D341Med (cell line): ENCODE measurements at places on chromosomes 2 and 18.
A peak's percentile ranks its signal among the peaks of the same experiment; 100 is the strongest.

DNA sequence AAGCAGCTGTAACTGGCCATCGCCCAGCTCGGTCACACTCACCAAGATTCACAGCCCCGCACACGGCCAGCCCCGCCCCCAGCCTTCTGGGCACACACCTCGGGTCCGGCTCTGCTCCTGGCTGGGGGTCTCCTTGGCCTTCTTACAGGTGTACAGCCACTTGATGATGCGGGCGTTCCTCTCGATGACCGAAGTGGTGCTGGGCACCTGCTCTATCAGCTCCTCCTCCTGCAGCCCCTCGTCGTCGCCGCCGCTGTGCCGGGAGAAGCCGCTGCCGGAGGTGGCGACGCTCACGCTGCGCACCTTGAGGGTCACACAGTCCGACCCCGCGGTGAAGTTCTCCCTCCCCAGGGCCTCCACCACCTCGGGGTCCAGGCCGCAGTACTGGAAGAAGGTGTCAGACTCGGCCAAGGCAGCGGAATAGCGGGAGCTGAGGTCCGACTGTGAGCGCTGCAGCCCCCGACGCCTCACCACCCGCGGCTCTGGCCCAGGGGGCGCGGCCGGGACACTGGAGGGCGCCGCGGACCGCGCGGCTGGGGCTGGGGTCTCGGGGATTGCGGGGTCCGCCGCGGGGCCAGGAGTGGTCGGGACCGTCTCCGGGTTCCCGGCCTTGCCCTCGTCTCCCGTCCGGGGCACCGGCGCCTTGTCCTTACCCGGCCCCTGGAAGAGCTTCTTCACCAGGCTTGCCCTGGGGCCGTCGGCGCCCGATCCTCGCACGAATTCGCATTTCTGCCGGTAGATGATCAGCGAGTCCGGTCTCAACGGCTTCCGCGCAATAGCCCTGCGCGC lies 769 bp downstream of the FAM110C start:
- peak; percentile 37 for DNase-seq

- no peak for DNase-seq
Measured at GRCh38 chr2:106115250-106115649, 78.9 kb downstream of the UXS1 start.

DNA sequence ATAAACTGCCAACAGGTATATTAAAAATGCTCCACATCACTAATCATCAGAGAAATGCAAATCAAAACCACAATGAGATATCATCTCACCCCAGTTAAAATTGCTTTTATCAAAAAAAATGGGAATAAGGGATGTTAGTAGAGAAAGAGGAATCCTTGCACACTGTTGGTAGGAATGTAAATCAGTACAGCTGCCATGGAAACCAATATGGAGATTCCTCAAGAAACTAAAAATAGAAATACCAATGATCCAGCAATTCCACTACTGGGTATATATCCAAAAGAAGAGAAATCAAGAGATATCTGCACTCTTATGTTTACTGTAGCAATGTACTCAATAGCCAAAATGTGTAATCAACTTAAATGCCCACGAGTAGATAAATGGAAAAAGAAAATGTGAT lies 40.6 kb downstream of the ZRANB3 start:
- DNase-seq = no peak

GRCh38 chr2:226216575-226216974 lies 583.0 kb downstream of the IRS1 start:
- DNase-seq = no peak

DNA sequence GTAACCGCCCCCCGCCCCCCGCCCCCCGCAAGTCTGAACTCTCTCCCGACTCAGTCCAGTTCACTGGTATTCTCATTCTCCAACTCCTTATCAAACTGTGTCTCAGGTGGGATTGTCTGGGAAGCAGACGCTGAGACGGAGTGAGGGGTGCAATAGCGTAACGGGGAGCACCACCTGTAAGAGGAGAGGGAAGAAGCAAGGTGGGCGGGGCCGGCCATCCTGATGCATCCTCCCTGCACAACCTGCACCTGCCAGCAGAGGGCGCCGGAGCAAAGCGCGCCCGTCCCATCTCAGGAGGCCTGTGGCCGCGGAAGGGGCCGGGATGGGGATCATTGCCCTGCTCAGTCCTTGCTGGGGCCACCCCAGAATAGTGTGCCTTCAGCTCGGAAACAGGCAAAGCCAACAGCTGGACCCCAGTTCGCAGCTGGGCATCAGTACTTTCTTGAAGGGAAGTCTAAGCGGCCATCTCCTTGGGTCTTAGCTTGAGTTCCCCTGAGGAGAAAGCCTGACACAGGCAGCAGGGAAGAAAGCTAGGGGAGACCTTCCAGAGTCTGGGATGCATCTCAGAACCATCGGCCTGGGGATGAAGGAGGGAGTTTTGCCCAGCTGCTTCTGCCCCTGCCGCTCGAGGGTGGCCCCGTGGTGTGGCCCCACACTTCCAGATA lies 208.0 kb downstream of the TFCP2L1 start:
- peak; percentile 76 for DNase-seq

DNA sequence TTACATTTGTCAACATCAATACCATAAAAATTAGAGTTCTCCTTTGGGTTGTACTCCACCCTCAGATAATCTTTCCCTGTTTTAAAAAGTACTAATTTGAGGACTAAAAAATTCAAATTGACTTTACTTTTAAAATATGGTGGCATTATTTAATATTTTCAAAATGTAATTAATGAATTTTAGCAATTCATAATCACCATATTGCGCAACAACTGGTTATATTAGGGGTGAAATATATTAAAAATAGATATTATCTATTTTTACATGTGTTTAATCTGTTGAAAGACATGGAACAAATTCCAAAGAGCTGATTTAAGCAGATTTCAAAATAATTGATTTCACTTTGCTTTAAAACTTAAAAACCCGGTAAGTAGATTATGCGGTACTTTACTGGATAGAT lies 236.6 kb upstream of the NOL4 start:
- DNase-seq = no peak

- peak; percentile 51 for DNase-seq
Measured at GRCh38 chr18:9106800-9107584, 4.5 kb downstream of the NDUFV2 start.

DNA sequence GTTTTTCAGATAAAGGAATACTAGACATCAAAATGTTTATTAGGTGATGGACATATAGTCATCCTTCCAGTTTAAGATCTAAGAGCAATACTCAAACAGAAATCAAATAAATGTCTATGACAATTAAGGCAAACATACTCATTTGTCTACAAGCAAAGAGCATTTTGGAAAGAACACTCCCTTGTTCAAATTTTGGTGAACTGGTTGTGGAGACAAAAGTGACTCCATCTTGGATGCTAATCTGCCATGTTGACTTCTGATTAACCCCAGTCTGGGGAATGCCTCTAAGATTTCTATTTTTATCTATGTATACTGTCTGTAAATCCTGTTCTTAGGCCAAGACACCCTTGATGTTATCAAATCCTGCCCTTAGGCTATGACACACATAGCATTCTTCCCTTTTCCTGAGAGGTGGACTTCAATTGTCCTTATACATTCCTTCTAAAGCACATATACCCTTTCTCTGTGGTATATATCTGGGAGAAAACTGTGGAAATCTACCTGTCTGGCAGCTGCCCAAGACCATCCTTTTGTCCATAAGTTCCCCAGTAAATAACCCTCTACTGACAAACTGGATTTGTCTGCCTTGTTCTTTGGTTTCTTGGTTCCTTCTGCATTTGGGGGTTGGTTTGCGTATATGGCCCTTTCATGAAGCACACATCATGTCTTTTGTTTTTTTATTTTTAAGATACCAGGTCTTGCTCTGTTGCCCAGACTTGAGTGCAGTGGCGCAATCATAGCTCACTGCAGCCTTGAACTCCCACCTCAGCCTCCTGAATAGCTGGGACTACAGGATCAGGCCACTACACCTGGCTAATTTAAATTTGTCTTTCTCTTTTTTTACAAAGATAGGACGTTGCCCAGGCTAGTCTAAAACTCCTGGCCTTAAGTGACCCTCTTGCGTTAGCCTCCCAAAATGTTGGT lies 12.5 kb upstream of the PLEKHM3 start:
- no peak for DNase-seq

GRCh38 chr2:86105252-86105968 lies at the start of gene POLR1A:
TSS of gene POLR1A (minus strand) at chr2:86105886. CDS start at chr2:86105776, 110 bp downstream.
- DNase-seq = peak; percentile 82
